CD4-positive, alpha-beta T cell treated with Interleukin-4 for 4 hours (primary cell): ENCODE measurements at places on chromosomes 7 and 10.

DNA sequence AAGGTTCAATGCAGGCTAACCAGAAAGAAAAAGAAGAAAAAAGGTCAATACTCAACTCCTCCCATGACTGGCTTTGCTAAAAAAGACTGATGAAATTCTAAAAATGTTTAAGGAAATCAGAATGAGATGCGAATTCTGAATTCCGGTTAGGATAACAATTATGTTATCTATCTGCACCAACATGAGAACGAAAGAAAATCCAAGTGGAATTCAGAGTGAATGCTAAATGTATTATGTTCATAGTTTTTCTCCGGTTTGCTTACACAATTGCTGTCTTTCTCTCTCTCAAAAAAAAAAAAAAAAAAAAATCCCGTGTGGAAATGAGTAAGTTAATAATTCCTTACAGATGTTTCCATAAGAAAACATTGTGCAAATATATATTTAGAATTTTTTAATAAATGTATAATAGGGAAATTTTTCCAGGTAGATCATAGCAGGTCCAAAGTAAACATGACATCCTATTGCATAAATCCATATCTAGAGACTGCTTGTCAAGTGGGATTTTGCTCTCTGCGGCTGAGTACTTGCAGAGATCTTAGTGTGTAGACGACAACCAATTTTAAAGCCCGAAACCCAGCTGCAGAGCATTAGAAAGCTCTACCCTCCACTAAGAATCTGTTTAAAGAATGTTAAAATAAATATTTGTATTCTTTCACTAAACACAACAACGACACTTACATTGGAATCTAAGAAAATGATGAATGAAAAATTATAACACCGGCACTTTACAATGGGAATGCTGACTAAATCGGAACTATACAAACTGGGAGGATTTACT, 104.0 kb downstream of the JAZF1 start:
- DNase-seq = no peak

- DNase-seq = no peak
Measured at GRCh38 chr7:129367349-129367699, 66.9 kb upstream of the STRIP2 start.

- DNase-seq = no peak
Measured at GRCh38 chr7:121739465-121739864, 133.5 kb upstream of the PTPRZ1 start.

DNA sequence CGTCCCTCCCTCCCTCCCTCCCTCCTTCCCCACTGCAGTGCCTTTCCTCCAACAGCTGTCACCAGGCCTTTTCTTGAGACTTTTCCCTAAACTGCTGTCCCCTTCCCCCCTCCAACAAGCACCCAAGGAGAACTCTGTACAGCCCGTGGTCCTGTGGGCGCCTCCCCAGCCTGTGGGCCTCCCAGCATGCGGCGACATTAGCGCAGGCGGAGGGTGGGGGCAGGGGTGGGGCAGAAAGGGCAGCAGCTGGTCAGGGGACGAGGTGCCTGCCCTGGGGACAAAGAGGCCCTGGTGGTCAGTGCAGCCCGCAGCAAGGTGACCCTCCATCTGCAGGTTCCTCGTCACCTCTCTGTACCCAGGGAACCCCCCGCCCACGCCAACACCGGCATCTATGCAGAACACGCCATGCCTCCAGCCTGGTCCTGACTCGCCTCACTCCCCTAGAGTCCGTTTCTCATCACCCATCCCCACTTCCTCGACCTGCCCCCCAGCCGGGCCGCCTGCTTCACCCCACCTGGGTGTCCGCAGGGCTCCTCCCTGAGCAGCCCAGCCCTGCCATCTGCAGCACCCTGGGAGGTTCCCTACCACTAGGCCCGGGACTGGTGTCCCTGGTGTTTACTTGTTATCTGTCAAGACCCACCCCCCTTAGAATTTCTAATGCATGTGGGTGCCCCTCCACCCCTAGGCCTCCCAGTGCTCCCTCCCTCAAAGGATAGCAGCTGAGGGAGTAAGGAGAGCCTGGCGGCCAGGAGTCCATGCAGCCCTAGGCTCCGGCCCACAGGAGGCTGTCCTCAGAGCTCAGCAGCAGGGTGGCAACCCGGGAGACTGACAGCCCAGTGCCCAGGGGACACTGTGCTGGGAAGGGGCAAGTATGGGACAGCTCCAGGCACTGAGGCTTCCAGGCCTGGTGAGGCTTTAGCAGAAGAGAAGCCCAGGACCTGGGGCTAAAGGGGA, 147.8 kb downstream of the ARHGAP22 start:
- DNase-seq = no peak

DNA sequence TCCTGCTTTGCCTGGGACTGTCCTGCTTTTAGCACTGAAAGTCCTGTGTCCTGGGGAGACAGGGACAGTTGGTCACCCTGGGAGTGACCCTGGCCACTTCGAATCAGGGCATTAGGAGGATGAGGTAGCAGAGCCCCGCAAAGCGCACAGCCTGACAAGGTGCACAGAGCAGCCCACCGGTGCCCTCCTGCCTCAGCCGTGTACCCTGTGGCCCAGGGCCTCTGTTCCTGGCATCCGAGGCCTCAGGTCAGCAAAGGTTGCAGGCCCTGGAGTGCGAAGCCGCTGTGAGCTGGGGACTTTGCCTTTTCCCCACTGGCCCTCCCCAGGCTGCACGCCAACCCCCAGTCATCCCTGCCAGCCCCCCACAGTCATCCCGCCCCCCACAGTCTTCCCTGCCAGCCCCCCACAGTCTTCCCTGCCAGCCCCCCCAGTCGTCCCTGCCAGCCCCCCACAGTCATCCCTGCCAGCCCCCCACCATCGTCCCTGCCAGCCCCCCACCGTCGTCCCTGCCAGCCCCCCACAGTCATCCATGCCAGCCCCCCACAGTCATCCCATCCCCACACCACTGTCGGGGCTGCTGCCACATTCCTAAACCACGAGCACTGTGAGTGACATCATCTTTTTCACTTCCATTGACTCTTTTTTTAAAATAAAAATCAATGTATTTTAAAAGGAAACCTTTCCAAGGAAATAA, 91.8 kb downstream of the RGS10 start:
- no peak for DNase-seq

GRCh38 chr7:139916717-139917395, 87.8 kb downstream of the TBXAS1 start:
- DNase-seq = no peak

GRCh38 chr10:125284875-125285597, 124.7 kb upstream of the CTBP2 start:
- DNase-seq = no peak

GRCh38 chr7:33562996-33563395, 342.3 kb upstream of the BMPER start:
- DNase-seq = no peak

GRCh38 chr7:81903115-81903514, 133.3 kb upstream of the HGF start:
- no peak for DNase-seq

DNA sequence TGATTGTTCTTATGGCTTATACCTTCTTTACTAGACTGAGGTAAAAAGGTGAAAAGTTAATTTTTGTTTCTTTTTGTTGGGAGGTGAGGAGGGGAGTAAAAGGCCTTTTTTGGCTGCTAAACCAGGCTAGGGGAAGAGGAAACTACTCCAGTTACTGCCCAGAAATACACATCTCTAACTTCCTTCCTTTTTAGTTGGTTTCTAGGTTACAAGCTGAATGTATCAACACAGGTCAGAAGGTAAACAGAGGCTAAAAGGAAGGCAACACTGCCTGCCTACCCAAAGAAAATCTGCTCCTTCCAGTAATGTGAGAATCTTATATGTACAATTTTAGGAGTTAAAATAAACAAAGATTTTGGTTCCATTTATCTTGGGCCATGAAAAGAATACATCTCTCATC, 140.4 kb downstream of the NRBF2 start:
- peak; percentile 72 for DNase-seq

- DNase-seq = no peak
Measured at GRCh38 chr10:129101232-129101980, 365.6 kb upstream of the MGMT start.

DNA sequence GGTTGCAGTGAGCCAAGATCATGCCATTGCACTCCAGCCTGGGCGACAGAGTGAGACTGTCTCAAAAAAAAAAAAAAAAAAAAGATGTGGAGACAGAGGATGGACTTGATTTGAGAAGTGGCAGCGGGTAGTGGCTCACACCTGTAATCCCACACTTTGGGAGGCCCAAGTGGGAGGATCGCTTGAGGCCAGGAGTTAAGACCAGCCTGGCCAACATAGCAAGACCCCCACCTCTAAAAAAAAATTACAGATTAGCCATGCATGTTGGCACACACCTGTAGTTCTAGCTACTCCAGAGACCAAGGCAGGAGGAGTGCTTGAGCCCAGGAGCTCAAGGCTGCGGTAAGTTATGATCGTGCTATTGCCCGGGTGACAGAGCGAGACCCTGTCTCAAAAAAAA, 24.3 kb upstream of the ASCC1 start:
- no peak for DNase-seq

- DNase-seq = no peak
Measured at GRCh38 chr10:61135276-61135721, 191.3 kb upstream of the RHOBTB1 start.

- DNase-seq = no peak
Measured at GRCh38 chr7:78176171-78176570, 377.6 kb downstream of the PHTF2 start.

DNA sequence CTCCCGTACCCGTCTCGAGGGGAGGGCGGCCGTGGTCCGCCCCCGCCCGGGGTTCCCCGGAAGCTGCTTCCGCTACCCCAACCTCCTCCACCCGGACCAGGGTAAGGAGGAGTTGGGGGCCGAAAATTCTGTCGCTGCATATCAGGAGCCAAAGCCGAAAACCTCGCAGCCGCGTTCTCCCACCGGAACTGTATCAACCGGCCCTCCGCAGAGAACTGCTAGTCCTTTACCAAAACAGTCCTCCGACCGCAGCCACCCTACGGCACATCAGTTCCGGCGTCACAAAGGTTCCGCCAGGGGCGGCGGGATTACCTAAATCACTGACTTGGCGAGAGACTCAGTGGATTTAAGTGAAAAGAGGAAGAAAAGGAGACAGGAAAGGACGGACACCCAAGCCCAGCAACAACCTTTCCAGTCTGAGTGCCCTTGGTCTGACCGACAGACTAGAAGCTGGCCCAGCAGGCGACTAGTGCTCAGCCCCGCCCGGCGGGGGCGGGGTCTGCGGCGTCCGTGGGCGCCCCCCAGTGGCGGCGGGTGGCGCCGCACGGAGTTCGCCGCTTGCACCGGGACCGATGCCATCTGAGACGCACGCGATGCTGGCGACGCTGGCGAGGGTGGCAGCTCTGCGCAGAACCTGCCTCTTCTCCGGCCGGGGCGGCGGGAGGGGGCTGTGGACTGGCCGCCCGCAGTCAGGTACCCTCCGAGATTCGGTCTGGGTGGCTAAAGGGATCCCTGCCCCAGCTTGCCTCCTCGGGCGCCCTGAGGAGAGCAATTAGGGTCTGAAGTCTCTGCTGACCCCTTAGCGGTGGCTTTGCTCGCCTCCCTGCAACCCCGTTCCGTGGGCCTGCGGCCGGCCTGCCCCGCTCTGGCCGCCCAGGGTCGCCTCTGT, at the start of the genes MPLKIP and SUGCT:
TSS of gene MPLKIP (minus strand) at position 195 of the 889 bp plus-strand sequence. CDS start at position 140, 55 bp downstream.
TSS of gene SUGCT (plus strand) at position 578 of the 889 bp plus-strand sequence.
- DNase-seq = peak; percentile 86

GRCh38 chr7:39613577-39613976, 9.8 kb upstream of the RALA start:
- DNase-seq = no peak

DNA sequence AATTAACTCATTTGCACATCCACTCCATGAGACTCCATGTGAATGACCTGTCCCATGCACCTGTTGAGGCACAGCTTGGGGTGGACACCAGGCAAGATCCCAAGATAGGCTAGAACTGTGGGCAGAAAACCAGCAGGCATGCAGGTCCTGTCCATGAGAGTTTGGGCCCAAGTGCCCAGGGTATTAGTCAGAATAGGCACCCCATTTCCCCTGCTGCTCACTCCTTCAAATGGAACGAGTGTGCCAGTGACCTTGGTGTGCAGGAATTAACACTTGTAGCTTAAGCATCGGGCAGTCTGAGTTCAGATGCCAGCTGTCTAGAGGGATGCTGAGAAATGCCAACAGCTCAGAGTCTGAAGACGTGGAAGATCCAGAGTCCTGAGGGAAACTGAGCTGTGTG, 254.1 kb upstream of the GLI3 start:
- no peak for DNase-seq

DNA sequence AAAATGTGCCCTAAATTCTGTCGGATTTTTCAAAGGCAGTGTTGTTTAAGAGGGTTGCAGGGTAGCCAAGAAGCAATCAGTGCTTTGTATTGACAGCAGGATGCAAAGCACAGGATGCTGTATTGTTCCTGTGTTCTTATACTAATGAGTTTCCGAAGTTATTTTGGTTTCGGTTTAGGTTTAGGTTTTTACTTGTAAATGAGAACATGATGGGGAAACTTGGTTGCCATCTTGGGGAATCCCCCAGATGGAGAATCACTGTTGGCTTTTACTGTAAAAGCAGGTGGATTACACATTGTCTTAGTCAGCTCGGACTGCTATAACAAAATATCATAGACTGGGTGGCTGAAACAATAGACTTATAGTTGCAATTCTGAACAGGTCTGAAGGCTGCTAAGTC, 72.1 kb downstream of the INHBA start:
- DNase-seq = no peak

- DNase-seq = no peak
Measured at GRCh38 chr7:116198748-116199410, 11.5 kb upstream of the TES start.

DNA sequence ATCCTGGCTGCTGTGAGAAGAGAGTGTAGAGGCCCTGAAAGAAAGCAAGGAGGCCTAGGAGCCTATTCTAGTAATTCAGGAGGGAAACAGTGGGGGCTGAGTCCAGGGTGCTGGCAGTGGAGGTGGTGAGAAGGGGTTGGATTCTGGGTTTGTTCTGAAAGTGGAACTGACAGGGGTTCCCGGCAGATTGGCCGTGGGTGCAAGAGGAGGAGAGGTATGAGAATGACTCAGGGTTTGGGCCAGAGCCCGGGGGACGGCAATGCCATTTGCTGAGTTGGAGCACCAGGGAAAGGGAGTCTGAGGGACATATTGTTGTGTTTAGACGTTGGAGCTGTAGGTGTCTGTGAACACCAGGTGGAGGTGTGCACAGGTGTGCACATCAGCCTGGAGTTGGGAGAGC, 38.5 kb downstream of the NPTX2 start:
- no peak for DNase-seq

GRCh38 chr10:30903397-30904138, 128.1 kb downstream of the ZNF438 start:
- no peak for DNase-seq

DNA sequence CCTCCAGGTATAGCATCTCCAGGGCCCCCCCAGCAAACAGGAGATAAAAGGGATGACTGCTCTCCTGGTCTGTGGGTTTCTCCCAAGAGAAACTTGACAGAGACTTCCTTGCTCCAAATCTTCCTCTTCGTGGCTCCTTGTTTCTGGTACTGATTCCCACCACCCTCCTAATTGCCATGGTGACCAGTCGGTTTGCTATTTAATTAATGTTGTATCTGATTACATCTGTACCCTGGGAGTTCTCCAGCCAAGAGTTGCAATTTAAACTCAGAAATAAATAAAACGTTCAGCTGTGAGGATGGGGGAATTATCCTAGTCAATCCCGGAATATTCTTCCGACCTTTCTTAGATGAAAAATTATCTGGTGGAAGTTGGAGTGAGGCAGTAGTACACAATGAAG, 264.7 kb downstream of the PAXIP1 start:
- no peak for DNase-seq

- DNase-seq = no peak
Measured at GRCh38 chr7:117157241-117158209, 165.3 kb downstream of the WNT2 start.

- no peak for DNase-seq
Measured at GRCh38 chr7:36894190-36894589, 169.9 kb upstream of the AOAH start.
